ENCODE measurements at places on chromosomes 6 and 20.
A peak's percentile ranks its signal among the peaks of the same experiment; 100 is the strongest.

- H3K4me3 ChIP-seq, result no peak overlapping the region
- H3K36me3 ChIP-seq, result peaks cover 33% of the 10 kb centered on the region
- H3K4me1 ChIP-seq, result no peaks in the 10 kb centered on the region
Measured at GRCh38 chr6:138468320-138469015, 30.8 kb downstream of the NHSL1 start.

GRCh38 chr6:57262901-57263694 lies 41.0 kb upstream of the RAB23 start:
- no peak overlapping the region for H3K4me3 ChIP-seq
- peaks cover 8% of the 10 kb centered on the region for H3K4me1 ChIP-seq
- DNase-seq, result no peak
- H3K27ac ChIP-seq, result peak overlapping the region; percentile 74
- no peaks in the 10 kb centered on the region for H3K36me3 ChIP-seq

- H3K27ac ChIP-seq, result no peak overlapping the region
Measured at GRCh38 chr6:33251395-33252012, 20.2 kb downstream of the VPS52 start.

DNA sequence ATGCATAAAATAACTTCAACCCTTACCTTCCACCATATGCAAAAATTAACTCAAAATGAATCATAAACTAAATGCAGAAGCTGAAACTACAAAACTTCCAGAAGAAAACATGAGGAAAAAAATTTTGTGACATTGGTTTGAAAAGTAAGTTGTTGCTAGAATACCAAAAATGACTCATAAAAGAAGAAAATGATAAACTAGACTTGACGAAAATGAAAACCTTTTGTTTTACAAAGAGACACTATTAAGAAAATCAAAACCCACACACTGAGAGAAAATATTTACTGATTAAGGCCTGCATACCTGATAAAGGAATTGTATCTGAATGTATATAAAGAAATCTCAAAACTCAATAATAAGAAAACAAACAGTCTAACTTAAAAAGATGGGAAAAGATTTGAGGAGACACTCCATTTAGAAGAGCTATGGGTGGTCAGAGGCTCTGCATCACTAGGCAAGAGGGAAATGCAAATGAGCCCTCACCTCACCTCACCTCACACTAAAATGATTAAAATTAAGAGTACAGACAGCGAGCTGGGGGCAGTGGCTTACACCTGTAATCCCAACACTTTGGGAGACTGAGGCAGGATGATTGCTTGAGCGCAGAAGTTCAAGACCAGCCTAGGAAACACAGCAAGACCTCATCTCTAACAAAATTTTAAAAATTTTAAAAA lies 97.6 kb upstream of the CST7 start:
- DNase-seq, result no peak
- H3K4me3 ChIP-seq, result no peak overlapping the region
- no peaks in the 10 kb centered on the region for H3K36me3 ChIP-seq

GRCh38 chr6:39962831-39963230 lies 28.6 kb upstream of the MOCS1 start:
- H3K36me3 ChIP-seq, result no peaks in the 10 kb centered on the region
- no peak for DNase-seq
- no peaks in the 10 kb centered on the region for H3K4me1 ChIP-seq
- H3K27me3 ChIP-seq, result no peaks in the 10 kb centered on the region

GRCh38 chr20:37411408-37412219 lies 65.7 kb downstream of the SRC start:
- H3K27ac ChIP-seq, result no peak overlapping the region
- H3K27me3 ChIP-seq, result no peaks in the 10 kb centered on the region
- no peak for DNase-seq
- H3K36me3 ChIP-seq, result no peaks in the 10 kb centered on the region

All from right atrium auricular region (tissue), 2 donors.